ENCODE measurements at places on chromosomes 11 and 22.
A peak's percentile ranks its signal among the peaks of the same experiment; 100 is the strongest.

GRCh38 chr22:30287648-30288418 lies 1.5 kb downstream of the CASTOR1 start:
- DNase-seq: peak; percentile 87

DNA sequence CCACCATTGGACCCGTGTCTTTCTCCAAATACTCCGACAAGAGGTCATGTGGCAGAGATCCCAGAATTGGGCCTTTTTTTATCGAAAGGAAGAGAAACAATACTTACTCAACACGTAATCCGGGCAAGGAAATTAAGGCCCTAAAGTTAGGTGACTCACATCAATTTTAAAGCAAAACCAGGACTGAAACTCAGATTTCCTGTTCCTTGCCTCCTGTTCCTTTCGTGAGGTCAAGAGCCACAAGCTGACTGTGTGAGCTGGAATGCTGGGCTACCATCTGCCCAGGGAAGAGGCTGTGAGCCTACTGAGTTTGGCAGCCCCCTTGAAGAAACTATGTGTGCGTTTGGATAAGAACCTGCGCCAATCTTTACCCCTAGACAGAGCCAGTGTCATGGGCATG lies 27.1 kb upstream of the MRGPRX2 start:
- DNase-seq: no peak

DNA sequence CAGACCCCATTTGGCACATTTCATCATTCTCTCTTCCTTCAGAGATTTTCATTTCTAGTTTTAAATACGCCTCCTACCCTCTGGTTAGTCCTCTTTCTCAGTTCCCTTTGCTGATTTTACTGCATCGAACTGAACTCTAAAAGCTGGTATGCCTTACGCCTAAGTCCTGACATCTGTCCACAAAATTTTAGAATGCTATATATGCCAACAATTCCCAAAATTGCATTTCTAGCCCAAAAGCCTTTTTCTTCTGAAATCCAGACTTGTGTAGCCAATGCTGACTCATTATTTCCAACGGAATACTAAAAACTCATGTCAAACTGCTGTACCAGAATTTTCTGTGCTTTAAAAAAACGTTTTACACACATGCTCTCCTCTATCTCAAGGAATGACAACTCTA lies 1124.4 kb upstream of the TENM4 start:
- no peak for DNase-seq

DNA sequence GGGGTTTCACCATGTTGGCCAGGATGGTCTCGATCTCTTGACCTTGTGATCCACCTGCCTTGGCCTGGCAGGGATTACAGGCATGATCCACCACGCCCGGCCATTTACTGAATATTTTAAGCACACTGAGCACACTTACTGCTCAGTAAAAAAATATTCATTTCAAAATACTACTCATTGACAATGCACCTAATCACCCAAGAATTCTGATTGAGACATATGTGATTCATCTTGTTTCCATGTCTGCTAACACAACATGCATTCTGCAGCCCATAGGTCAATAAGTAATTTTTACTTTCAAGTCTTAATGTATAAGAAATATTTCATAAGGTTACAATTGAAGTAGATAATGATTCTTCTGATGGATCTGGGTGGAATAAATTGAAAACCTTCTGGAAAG lies 4.2 kb upstream of the OR52J3 start:
- no peak for DNase-seq

DNA sequence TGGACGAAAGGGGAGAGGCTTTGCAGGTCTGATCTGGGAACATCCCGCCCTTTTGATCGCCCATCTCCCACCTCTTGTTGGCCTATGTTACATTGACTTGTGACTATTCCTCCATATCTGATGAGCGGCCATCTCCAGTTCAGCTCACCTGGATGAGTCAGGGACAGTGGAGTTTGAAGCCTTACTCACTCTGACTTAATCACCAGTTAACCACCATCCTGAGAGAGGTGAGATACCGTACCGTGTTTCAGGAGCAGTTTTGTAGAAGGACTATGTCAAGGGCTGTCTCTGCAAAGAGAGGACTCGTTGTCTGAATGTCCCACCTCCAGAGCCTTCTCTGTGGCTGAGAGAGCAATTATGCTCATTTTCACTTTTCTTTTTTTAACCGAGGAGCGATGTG lies 771.7 kb downstream of the NTM start:
- DNase-seq: no peak

- DNase-seq: no peak
These were observed 56.8 kb downstream of the PRR5L start for GRCh38 chr11:36352922-36353321.

DNA sequence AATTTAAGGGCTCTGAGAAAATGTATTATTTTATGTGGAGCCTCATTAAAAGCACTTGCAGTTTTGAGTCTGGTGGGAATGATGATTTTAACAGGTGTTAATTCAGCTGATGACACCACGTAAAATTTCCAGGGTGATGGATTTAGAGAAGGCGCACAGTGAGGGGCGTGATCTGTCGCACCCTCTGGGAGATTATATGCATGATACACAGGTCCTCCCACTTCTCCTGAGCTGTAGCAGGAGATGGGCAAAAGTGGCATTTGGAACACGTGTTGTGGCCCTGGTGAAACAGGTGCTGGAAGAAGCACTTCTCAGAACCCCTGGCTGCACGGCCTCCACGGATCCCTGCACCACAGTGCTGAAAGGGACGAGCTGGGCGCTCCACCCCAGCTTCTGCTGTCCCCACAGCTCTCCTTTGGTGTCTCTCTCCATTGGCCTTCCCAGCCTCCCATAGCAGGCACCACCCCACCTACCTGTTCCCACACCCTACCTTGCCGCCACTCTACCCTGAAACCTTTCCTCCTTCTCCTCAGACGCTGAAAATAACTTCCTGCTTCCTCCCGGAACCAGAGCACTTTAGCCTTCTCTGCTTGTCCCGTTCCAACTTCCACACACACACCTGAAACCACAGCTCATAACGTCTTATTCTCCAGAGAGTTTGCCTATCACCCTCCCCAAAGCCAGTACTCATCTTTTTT lies 6.9 kb upstream of the SORL1 start:
- DNase-seq: no peak

GRCh38 chr11:83140691-83141455 lies 16.1 kb upstream of the PCF11 start:
- DNase-seq: no peak

- no peak for DNase-seq
These were observed 1.8 kb downstream of the FJX1 start for GRCh38 chr11:35619855-35620640.

DNA sequence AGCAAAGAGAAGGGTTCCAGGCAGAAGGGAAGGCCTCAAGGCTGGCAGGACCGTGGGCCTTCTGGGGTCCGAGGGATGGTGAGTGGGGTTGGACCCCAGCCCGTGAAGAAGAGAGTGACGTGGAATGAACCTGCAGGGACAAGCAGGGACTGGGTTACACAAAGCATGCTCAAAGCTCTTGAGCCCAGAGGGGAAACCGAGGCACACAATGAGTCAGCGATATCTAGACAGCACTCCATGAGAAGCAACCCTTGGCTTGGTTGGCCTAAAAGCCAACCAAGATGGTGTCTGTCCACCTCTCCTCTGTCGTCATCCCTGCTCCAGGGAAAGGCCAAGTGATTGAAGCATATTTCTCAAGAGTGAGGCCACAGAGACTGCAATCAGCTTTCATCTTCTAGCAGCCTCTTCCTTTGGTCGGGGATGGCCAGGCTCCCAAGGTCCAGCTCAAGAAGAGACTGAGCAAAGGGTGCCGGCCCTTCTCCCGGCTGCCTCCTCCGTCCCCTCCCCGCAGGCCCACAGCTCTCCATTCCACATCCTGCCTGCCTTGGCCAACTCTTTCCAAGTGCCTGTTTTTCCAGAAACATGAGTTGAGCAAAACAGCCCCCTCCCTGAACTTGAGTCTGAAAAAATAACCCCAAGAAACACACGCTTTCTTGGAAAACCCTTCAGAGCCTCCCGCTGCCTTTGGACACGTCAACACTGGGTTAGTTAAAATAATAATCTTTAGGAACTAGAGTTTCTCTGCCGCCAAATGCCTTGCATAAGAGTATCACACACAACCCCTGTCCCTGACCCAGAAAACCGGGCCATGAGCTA lies 556.6 kb downstream of the MIAT start:
- no peak for DNase-seq

DNA sequence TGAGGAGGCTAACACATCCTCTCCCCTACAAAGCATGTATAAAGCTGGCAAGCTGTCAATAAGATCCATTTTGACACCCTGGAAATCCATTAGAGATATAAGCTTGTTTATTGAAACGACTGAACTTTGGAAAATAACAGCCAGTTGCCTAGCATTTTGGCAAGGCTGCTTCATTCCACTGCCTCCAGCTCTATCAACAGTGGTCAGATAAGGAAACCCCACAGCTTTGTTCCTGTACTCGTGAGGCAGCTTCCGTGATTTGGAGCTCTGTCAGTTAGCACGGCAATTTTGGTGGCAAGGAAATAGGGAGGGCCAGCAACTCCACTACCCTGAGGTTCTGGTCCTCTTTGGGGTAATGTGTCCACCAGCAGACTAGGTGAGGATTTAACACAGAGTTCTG lies 2.0 kb upstream of the OR51S1 start:
- no peak for DNase-seq

- DNase-seq: no peak
These were observed 380.0 kb upstream of the CCDC90B start for GRCh38 chr11:83666149-83666548.

- DNase-seq: no peak
These were observed 109.2 kb downstream of the FAM76B start for GRCh38 chr11:95680169-95680929.

DNA sequence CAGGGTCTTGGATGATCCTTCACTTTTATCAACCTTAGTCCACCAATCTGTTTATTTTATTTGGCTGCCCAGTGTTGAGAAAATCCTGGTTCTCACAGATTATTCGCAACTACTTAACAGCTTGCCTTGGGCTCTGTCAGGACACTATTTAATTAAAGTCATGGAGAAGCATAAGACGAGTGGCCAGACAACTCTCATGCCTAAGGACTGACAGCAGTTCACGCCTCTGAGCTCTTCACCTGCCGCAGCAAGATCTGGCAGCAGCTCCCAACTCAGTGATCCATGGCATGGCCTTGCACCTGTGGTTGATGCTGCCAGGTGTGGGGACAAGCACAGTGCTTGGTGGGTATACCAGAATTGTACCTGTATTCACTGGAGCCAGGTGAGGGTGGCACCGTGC lies 37.8 kb downstream of the HIRA start:
- DNase-seq: no peak

GRCh38 chr11:109993786-109994185 lies 99.4 kb upstream of the ZC3H12C start:
- no peak for DNase-seq

DNA sequence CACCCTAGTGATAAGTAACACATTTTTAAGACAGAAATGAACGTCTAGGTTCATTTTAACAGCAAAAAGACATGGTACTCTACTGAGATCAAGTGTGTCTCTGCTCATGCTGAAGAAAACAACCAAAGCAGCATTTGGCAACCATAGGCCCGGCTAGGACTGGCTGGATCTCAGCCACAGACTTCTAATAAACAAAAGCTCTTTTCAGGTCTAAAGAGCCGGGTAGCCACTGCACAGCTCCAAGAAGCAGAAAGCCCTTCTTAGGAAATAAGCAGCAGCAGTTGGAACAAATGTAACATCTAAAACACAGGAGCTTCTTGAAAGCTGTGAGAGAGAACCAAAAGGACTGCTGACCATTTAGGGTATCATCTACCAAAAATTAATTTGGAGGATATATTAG lies 37.6 kb downstream of the PITPNB start:
- no peak for DNase-seq

GRCh38 chr11:69978841-69979614 lies 99.1 kb upstream of the ANO1 start:
- no peak for DNase-seq

GRCh38 chr11:65134240-65134951 lies at the start of gene SYVN1:
Gene SYVN1 (minus strand): TSS chr11:65134519. CDS start chr11:65133601, 918 bp downstream.
- DNase-seq: peak; percentile 73

DNA sequence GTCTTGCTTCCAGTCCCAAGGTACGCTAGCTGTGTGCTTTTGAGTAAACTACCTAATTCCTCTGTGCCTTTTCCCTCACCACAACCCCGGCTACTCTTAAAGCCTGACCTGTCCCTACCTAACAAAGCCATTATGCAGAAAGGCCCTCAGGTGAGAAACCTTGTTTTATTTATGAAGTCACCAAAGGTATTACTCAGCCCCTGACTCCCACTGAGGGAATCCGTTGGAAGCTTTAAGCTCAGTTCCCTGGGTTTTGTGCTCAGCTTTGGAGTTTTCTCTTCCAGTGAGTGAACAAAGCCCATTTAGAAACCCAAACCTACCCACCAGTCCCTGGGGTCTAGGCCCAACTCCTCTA lies 90.9 kb downstream of the APIP start:
- no peak for DNase-seq

DNA sequence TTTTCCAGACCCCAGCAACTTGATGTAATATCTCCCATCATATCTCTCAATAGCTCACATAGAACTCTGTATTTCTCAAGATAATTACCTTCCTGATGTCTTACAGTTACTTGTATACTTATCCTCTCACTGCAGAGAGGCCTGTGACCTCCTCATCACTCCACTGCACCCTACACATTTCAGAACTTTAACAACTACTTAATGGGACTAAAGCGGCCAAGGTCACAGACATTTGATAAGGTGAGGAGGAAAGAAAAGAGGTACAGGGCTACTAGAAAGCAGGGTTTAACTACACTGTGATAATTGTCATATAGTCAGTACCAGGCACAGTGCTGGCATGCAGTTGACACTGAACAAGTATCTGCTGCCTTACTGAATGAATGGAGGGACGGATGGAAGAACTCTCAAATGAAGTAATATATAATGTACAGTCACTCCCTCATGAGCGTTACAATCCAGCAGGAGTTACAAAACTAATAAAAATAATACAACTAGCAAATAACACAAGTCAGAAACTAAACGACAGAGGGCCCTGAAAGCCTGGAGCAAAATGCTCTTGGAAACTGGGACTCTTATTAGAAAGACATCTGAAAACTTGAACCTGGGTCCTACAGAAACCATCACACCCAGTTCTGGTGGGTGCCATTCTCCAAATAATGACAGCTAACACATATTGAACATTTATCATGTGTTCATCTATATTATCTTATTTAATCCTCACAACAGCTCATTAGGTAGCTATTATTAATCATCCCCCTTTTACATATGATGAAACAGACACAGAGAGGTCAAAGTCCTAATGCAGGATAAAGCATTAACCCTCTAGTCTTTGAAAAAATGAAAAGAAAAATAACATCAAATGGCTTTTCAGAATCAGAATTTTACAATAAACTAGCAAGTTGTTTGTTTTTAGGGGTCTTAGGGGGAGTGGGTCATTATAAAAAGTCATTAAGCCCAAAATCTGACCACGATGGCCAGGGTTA lies 14.3 kb downstream of the PI4KA start:
- DNase-seq: no peak

- no peak for DNase-seq
These were observed 1513.0 kb downstream of the TBC1D22A start for GRCh38 chr22:48275412-48275811.

- no peak for DNase-seq
These were observed 4.6 kb downstream of the TNRC6B start for GRCh38 chr22:40182231-40182835.

GRCh38 chr11:131137046-131137445 lies 220.8 kb upstream of the SNX19 start:
- DNase-seq: no peak

Data from stimulated activated CD4-positive, alpha-beta T cell treated with anti-CD3 and anti-CD28 coated beads, Interleukin-1b, Interleukin-23, amount 100 ng/mL, for 1 hour (primary cell).